GM12878 (cell line): ENCODE measurements at places on chromosomes 2 and 18.
A peak's percentile ranks its signal among the peaks of the same experiment; 100 is the strongest.

GRCh38 chr2:227022608-227023007 is 141.4 kb downstream of the COL4A4 start:
- no peak for DNase-seq

DNA sequence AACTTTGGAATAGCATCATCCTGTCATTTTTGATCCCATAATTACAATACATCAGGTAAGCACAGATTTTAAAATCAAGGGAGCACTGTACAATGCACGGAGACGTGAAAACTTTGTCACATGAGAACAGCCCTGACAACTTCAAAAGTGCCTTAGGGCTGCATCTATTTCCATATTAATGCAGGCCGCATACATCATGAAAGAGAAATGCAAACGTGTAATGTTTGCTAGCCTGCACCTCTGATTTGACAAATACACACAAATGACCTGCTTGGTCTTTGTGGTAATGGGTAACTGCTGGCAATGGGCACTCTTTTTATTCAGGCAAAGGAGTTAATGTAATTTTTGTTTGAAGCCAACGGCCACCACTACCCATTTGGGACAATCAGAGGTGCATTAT is 202.0 kb upstream of the EPHA4 start:
- DNase-seq, result no peak

DNA sequence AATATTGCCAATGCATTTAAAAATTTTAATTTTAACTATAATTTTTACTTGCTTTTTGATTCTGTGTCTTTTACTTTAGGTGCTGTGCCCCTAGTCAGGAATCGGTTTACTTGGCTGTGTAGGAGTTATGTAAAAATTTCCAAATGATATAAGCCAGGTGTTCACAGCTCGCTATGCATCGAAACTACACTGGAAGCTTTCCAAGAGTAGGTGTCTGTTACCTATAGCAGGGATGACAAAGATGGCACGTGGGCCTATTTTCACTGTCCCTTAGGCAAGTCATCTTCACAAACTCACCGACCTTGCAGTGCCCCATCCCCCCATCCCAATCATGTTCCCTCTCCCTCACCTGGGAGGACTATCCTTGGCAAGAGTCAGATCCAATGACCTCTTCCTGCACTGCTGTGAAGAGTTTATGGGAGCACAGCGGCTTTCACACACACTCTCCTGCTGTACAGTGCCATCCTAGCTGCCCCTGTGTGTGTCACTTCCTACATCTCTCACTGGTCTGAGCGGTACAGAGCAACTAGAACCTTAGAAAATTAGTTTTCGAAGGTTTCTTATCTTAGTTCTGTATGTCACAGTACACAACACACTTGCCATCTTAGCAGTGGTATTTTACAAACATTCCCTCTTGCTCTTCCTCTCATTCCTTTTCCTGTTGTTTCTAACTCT is 49.2 kb upstream of the NAB1 start:
- DNase-seq, result no peak

DNA sequence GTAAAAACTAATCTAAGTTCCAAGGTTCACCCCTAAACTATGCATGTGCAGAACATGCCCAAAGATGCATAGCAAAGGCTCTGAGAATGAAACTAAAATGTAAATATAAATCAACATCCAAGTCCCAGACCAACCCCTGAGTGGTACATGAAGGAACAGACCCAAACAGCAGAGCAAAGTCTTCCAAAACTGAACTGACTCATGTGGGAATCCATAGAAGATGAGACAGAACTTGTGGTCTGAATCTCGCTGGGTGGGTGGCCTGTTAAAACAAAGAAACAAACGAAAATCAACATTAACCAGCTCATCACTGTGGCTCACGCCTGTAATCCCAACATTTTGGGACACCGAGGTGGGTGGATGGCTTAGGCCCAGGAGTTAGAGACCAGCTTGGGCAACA is 29.5 kb upstream of the ATRAID start:
- DNase-seq, result no peak

GRCh38 chr2:201483342-201483741 is 31.8 kb downstream of the STRADB start:
- DNase-seq, result no peak

DNA sequence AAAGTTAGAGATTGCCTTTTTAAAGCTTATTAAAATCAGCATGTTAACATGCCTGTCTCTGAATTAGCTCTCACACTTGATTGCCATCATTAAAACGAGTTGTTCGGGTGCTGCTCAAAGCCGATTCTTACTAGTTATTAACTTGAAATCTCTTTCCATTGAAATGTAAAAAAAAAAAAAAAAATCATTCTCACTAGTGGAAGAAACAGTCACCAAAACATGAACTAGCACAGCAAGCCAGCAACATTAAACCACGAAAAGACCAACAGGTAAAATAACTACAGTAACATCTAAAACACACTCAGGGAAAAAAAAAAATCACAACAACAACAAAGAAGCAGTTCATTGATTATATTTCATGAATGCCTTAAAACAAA is 264.5 kb downstream of the MEIS1 start:
- no peak for DNase-seq

DNA sequence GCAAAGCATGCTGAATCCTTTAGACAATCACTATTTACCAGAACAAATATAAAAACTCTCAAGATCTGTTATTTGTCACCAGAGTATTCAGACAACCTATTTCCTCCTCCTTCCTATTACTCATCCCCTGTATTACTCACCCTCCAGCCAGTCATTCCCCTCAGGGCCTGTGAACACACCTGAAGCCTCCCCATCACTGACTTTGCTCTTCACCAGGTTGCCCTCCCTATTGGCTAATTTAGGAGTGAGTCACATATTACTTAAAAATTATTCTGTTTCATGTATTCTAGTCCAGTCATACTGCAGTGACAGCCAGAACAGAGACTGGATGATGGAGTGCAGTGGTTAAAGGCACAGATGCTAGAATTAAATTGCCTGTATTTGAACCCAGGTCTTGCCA is 3.7 kb upstream of the ATG16L1 start:
- DNase-seq, result no peak

GRCh38 chr2:6788614-6789013 is 77.1 kb downstream of the CMPK2 start:
- no peak for DNase-seq

GRCh38 chr2:46847726-46848412 is 67.7 kb downstream of the MCFD2 start:
- DNase-seq, result no peak

- no peak for DNase-seq
Observed at GRCh38 chr2:239911641-239912071, 113.5 kb downstream of the NDUFA10 start.

GRCh38 chr18:74622072-74622471 is 24.4 kb downstream of the ZNF407 start:
- DNase-seq, result no peak

- no peak for DNase-seq
Observed at GRCh38 chr2:157325786-157326185, at the start of gene ERMN. Gene ERMN, minus strand, starts transcription at chr2:157325824. Its CDS starts 182 bp downstream, at chr2:157325642.

- no peak for DNase-seq
Observed at GRCh38 chr2:2886922-2887321, 490.7 kb downstream of the EIPR1 start.

GRCh38 chr2:193687195-193687594 is 1492.5 kb upstream of the TMEFF2 start:
- DNase-seq, result no peak

- DNase-seq, result no peak
Observed at GRCh38 chr18:11310476-11311086, 161.2 kb upstream of the PIEZO2 start.

GRCh38 chr18:79944746-79945117 is 6.7 kb downstream of the SLC66A2 start:
- no peak for DNase-seq

DNA sequence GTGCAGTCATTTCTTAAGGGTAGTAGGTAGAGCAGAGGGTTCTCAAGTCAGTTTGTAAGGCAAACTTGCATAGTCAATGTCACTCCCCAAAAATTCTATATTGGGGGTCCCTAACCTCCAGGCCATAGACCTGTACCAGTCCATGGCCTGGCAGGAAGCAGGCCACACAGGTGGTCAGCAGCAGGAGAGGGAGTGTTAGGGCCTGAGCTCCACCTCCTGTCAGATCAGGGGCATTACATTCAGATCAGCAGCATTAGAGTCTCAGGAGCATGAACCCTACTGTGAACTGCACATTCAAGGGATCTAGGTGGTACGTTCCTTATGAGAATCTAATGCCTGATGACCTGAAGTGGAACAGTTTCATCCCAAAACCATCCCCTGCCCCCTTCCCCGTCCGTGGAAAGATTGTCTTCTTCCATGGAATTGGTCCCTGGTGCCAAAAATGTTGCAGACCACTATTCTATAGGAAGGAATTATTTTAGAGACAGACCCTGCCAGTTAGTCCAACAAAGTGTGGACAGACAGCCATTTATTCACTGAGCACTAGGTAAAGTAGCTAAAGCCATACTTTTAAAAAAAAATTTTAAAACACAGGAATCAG is 6.7 kb downstream of the COA5 start:
- DNase-seq, result no peak

DNA sequence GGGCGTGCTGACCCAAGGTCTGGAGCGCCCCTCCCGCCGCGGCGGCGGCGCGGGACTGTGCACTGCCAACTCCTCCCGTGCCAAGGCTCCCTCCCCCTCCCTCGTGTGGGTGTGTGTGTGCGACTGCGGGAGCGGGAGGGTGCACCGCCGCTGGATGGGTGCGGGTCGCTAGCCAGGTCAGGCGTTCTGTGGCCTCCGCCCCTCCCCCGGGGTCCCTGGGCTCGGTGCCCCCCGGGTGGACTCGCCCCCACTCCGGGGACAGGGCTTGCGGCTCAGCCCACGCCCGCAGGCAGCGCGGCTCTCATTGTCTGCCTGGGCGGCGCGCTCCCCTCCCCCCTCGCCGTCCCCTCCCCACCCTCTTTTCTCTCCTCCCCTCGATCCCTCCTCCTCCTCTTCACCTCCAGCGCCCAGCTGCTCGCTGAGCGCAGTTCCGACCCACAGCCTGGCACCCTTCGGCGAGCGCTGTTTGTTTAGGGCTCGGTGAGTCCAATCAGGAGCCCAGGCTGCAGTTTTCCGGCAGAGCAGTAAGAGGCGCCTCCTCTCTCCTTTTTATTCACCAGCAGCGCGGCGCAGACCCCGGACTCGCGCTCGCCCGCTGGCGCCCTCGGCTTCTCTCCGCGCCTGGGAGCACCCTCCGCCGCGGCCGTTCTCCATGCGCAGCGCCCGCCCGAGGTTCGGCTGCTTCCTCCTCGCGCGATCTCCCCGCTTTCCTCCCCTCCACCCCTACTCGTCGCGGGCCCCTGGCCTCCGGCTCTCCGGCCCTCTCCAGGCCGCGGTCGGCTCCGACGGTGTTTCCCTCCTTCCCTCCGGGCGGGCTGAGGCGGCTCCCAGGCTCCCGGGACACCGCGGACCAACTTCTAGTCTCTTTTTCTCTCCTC is at the start of gene GATA6:
TSS of gene GATA6 (plus strand) at position 579 of the 878 bp plus-strand sequence. CDS start 1,556 bp downstream, outside the sequence.
- no peak for DNase-seq

GRCh38 chr2:184371641-184372040 is 226.7 kb upstream of the ZNF804A start:
- no peak for DNase-seq

GRCh38 chr2:118669654-118670053 is 177.8 kb downstream of the EN1 start:
- no peak for DNase-seq

DNA sequence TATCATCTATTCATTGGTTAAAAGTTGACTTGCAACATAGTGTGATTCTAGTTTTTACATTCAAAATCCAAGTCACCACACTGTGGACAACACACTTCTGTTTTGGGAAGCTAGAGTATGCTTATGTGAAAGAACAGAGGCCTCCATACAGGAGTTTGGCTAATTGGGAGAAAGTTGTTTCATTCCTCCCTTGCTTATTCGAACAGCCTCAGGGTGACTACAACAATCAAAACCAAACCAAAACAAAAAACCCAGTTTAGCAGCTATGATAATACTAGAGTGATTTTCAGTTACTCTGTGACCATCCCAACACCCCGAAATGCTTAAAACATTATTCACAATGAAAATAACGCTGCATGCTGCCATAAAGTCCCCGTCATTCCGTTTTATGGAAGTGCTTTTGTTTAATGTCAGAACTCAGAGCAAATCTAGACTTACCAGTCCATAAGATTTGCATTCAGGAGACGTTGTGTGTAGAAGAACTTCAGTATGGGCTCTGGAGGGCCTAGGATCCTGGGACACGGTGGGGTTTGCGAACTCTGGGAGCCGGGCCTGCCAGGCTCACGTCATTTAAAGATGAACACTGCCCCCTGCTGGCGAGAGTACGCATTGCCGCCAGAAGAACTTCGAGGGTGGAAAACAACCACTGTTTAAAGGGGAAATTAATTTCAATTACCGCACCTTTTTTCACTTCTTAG is 111.4 kb downstream of the FTCDNL1 start:
- DNase-seq, result no peak

GRCh38 chr2:219309278-219309677 is at the start of gene PTPRN:
Gene PTPRN, minus strand, starts transcription at chr2:219309401. Its CDS starts 69 bp downstream, at chr2:219309332.
- DNase-seq, result no peak

GRCh38 chr18:32760391-32760790 is 12.4 kb downstream of the KLHL14 start:
- peak; percentile 8 for DNase-seq

DNA sequence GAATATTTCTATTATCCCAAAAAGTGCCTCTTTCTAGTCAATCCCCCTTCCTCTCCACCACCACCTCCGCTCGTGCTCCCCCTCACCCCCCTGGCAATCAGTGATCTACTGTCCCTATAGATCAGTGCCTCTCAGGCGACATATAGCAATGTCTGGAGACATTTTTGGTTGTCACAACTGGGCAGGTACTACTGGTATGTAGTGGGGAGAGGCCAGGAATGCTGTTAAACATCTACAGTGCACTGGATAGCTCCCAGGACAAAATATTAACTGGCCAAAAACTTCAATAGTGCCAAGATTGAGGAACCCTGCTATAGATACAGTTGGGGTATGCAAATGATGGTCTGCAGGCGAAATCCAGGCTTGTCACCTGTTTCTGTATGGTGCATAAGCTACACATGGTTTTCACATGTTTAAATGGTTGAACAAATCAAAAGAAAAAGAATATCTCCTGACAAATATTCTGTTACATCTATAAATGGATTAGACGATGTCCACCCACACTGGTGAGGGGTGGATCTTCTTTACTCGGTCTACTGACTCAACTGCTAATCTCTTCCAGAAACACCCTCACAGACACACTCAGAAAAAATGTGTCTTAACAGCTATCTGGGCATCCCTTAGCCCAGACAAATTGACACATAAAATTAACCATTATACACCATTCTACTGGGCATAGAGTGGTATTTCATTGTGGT is 25.5 kb downstream of the DPYSL5 start:
- DNase-seq, result no peak

DNA sequence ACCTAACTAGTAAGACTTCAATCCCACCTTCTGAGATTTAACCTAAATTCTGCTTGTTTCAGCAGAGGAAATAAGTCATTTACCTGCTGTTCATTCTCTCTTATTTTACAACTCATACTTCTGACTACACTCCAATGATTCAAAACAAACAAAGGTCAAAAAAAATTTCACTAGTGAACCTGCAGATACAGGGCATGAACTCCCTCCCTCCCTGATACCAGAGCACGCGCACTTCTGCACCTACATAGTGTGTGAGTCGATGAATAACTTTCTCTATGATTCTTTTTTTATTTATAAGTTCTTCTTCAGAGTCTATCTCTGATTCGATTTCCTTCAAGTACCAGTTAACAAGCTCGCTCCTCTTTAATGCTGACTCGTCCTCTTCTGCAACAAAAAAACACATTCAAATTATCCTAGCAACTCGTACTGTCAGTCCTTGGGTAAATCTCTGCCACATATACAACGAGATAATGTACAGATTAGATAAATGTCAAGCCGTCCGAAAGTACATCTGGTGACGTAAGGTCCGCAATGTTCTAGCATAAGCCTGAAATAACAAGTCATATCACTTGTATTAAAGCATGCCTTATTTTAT is 7.4 kb upstream of the LCT start:
- no peak for DNase-seq

- no peak for DNase-seq
Observed at GRCh38 chr2:216414772-216415319, 2.6 kb downstream of the SMARCAL1 start.

GRCh38 chr2:217220228-217221013 is 360.6 kb upstream of the TNP1 start:
- no peak for DNase-seq
